ENCODE measurements at places on chromosomes 11 and 22.

DNA sequence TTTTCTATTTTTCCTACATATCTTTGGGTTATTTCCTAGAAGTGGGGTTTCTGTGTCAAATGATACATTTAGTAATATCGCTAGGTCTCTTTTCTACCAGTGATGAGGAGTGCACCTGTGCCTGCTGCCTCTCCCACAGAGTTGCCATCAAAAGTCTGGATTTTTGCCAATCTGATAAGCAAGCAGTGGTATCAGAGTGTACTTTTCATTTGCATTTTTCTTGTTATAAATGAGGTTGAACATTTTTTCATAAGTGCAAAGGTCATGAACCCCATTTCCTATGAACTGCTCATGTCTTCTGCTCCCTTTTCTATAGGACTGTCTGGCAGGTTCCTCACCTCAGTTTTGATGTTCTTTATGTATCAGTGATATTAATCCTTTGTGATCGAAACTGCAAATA lies 1.7 kb downstream of the TRPM5 start:
- DNase-seq = no peak

- DNase-seq = no peak
Observed at GRCh38 chr11:17394743-17395390, 6.4 kb upstream of the KCNJ11 start.

GRCh38 chr11:72779495-72780128 lies 14.2 kb downstream of the STARD10 start:
- no peak for DNase-seq

GRCh38 chr11:120098503-120099020 lies 39.4 kb downstream of the TRIM29 start:
- no peak for DNase-seq

DNA sequence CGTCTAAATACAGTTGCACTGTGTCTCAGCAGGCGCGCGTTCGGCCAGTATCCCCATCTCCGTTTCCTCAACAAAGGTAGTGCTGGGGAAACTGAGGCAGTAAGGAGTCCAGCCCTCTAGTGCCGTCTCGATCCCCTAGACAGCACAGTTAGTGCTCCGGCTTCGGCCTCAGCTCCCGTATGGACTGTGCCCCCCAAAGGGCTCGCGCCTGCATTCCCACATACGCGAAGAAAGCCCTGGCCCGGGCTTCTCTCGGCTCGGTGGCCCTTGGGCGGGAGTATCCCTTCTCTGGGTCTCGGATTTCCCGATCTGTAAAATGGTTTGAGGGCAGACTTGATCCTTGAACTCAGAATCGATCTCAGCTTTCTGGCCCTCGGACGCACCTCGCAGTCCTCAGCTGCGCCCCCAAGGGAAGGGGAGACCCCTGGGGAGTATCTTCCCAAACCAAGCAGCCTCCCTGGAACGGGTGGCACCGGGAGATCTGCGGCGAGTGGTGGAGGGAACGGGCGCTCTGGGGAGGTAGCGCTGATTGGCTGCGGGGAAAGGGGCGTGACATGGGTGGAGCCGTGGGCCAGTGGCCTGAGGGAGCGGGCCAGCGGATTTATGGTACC lies 759 bp upstream of the PEX16 start:
- DNase-seq = peak; percentile 98

DNA sequence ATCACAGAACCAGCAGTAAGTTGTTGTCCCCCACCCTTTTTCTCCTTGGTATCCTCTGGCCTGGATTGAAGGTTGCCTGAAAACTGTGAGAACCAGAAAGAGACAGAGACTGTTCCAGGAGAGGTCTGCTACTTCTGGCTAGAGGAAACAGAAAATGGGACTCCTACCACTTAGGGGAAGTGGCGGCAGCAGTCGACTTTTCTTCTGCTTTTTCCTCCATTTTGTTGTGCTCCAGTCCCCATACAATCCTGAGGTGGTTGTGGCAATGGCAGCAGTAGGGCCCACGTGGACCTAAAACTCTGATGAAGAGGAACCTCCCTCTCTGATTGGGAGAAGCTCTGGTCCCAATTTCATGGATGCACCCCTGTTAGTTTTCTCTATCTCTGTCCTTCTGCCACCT lies 76.0 kb upstream of the SORL1 start:
- DNase-seq = no peak

- no peak for DNase-seq
Observed at GRCh38 chr11:7307836-7308235, 56.1 kb downstream of the SYT9 start.

- no peak for DNase-seq
Observed at GRCh38 chr22:37764622-37765021, 43.1 kb upstream of the GCAT start.

GRCh38 chr22:23497016-23497885 lies 82.8 kb downstream of the IGLL1 start:
- no peak for DNase-seq

DNA sequence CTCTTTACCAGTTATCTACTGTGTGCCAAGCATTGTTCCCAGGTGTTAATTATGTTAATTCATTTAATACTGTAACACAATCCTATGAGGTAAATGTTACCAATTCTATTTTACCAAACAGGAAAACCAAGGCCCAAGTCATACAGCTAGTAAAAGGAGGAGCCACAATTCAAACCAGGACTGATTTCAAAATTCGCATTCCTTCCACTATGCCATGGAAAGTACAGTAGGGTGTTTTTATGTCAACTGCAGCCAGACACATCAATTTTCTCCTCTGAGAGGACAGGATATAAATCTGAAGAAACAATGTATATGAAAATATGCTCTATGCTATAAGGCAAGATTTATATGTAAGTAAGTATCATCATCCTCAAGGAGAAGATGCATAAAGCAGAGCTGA lies 104.3 kb downstream of the RPL27A start:
- DNase-seq = no peak

GRCh38 chr11:28017816-28018215 lies 90.1 kb downstream of the KIF18A start:
- no peak for DNase-seq

- DNase-seq = peak; percentile 88
Observed at GRCh38 chr11:117232092-117232878, at the start of gene RNF214. RNF214 (plus strand) TSS chr11:117232671; CDS start chr11:117234273, 1,602 bp downstream.

- peak; percentile 5 for DNase-seq
Observed at GRCh38 chr11:89436071-89436470, 55.1 kb downstream of the NOX4 start.

DNA sequence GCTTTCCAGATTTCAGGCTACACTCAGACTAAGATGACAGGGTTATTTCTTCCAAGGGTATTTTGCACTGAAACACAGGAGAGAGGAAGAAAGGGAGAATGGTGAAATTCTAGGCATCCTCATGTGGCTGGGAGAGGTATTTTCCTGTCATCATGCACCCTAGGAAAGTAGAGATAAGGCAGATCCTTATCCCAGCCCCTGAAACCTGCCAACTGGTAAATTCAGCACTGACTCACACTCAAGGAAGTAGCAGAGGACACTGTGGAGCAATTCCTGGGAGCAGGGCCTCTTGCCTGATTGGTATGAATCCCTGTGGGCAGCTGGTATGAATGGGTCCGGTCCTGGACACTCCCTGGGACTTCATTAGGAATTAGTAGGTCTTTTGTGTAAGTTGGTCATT lies 37.6 kb upstream of the SLC5A1 start:
- no peak for DNase-seq

- peak; percentile 20 for DNase-seq
Observed at GRCh38 chr22:43743131-43743530, 69.0 kb downstream of the EFCAB6 start.

DNA sequence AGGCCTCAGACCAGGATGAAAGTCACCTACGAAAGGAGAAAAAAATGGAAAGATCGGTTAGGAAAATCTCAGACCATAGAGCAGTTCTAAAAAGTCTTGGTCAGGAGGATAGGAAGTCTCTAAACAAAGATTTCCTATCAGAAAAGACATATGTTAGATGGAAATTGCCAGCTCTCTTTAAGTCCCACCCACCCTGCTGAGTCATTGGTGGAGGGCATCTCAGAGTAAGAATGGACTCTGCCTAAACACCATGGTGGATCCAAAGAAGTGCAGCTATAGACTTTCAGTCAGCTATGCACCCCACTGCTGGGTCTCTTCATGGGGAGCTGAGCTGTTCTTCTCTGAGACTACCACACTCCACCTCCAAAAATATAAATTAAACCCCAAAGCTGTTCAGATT lies 3.7 kb downstream of the OR8B2 start:
- DNase-seq = no peak

- no peak for DNase-seq
Observed at GRCh38 chr11:107427569-107428180, 29.9 kb downstream of the CWF19L2 start.

GRCh38 chr22:32030518-32031247 lies 12.4 kb upstream of the SLC5A1 start:
- DNase-seq = no peak

DNA sequence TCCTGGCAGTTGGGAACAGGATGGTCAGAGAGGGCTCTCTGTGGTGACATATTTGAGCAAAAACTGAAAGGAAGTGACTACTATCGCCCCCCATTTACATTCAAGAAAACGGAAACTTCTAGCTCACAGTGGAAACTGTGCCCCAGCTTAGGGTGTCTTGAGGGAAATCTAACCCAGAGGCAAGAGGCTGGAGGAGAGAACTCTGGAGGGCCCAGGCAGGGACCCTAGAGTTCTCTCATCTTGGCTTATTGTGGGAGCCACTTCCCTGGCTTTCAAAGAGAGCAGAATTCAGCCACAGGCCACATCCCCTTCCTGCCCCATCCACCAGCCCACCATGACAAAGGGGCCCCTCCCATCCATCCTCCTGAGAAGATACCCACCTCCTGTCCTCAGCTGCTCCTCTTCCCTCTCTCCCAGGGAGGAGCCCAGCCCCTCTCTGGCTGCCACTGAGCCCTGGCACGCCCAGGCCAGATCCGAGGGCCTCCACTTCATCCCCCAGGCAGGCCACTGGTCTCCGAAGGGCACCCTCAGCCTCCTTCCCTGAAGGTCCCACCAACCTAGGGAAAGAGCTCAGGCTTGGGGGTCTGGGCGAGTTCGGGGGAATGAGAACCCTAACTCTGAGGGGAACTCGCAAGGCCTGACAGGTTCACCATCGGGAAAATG lies 1.6 kb upstream of the TMPRSS13 start:
- no peak for DNase-seq

Measured in HuH-7 (cell line).